ENCODE measurements at places on chromosomes 12 and 14.

GRCh38 chr12:131909752-131910219 is 15.4 kb downstream of the ULK1 start:
- DNase-seq = no peak

DNA sequence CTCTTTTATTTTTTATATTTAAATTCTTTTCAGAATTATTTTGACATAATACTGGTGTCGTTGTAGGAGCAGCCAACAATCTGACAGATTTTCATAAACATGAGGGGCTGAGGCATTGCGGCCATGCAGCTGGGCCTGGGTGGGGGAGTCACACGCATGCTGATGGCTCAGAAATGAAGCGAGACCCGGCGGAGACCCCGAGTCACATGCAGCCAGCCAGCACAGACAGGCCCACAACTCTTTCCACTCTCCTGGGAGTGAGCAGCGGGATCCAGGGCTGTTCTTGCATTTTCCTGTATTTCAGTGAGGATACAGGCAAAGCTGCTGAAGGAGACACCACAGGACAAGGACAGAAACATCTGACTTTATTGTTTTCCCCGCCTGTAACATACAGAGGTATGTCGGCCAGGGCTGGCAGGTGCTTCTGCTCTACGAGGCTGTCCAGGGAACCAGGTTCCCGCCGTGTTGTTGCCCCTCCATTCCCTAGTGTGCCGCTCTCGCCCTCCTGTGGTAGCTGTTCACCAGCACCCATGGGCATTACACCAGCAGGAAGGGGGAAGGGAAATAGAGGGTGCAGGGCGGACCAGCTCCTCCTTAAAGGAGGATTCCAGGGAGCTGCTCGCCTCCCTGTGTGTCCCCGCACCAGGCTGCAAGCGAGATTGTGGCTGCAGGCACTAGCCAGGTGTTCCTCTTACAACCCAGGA is 30.5 kb downstream of the FZD10 start:
- no peak for DNase-seq

- DNase-seq = no peak
These were observed 53.8 kb downstream of the SLC6A15 start for GRCh38 chr12:84858796-84859195.

- DNase-seq = no peak
These were observed 28.0 kb downstream of the PXN start for GRCh38 chr12:120237360-120238171.

- no peak for DNase-seq
These were observed 334.0 kb downstream of the NUAK1 start for GRCh38 chr12:105804591-105805265.

- no peak for DNase-seq
These were observed 3.5 kb upstream of the ACACB start for GRCh38 chr12:109112720-109113465.

GRCh38 chr12:117367006-117367638 is 5.7 kb upstream of the NOS1 start:
- DNase-seq = peak; percentile 62

All from stimulated activated CD4-positive, alpha-beta T cell treated with anti-CD3 and anti-CD28 coated beads, Interleukin-12 subunit alpha, Interleukin-12 subunit beta, amount 100 ng/mL, for 24 hours (primary cell).